ENCODE measurements at places on chromosomes 3 and 15.

DNA sequence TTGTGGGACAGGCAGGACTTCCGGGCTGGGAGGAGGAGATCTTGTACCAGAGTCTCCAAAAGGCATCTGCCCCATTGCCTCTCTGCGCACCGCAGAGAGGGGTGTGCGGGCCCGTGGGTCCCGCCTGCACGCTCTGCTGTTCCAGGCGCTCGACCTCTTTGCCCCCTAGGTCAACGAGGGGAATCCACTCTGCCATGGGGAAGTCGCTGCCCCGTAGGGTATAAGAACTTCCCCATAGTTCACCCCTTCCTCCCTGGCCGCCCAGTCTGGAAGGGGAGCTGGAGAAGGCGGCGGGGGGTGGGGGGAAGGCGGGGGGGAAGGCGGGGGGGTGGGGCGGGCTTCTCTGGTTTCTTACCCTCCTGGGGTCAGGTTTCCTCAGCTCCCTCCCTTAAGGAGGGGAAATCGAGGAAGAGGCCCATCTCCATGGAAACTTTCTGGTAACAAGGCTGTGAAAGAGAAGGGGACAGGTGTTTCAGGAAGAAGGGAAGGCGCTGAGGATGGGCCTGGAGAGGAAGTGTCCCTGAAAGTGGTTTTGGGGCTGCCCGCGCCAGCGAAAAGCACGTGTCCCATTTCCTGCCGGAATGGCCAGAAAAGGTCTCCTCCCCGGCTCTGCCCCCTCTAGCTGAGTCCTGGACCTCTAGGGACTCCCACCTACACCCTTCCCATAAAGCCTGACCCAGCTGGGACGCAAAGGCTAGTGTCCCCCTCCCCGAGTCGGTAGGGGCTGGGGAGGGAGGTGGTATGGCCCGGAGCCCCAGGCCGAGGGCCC is 27.5 kb downstream of the NR1I2 start:
- DNase-seq: no peak

DNA sequence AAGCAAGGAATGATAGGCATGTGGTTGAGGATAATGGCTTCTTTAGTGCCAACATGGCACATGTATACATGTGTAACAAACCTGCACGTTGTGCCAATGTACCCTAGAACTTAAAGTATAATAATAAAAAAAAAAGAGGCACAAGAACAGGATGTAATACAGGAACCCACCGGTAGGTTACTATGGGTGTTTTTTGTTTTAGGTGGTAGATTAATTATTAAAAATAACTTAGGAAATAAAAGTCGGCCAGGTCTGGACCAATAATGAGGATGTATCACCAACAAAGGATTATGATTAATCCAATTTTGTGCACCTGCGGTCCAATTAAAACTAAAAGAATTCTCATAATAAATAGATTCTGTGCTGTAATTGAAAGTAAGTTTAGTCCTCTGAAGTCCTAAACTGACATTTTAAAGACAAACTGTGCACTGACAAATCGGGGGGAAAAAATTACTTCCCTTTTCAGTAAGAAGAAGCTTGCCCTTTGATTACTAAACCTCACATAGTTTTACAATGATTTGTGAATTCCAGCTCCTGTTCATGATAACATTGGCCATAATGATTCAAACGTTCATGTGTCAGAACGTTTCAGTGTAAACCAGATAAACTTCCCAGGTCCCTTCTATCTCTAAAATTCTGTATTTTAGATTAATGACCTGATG is 62.2 kb downstream of the CASR start:
- DNase-seq: no peak

GRCh38 chr3:132456136-132456535 is 38.8 kb downstream of the DNAJC13 start:
- no peak for DNase-seq

GRCh38 chr3:71690341-71690841 is 34.8 kb downstream of the EIF4E3 start:
- DNase-seq: no peak

DNA sequence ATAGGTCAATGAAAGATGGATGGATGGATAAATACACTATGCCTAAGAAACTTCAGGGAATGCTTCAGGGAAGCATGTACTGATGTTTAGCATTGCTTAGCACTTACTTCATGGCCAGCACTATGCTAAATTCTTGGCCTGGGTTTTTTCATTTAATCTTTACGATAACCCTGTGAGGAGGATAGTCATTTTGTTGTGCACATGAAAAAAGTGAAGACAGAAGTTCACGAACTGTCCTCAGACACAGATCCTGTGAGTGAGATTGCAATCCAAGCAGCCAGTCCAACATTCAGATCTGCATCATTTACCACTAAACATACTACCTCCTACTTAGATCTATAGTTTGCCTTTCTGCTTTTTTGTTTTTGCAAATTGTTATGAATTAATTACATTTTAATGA is 510.8 kb upstream of the AGTR1 start:
- DNase-seq: no peak

- DNase-seq: no peak
These were observed 29.7 kb downstream of the SEMA7A start for GRCh38 chr15:74403991-74404563.

DNA sequence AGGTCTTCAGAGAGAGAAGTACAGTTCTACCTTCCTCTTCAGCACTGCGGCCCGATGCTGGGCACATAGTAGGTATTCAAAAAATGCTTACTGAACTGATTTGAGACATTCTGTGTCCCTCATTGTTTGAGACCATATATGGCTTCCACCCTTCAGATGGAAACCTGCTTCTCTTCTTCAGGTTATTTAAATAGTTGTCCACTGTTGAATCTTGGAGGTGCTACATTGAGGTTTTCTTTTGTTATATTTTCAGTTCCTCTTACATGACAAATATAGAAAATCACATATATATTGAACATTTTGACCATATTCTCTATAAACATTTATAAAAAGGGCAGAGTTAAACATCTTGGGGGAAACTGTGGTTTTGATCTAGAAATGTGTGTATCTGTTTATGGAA is 200.2 kb upstream of the LRRC3B start:
- no peak for DNase-seq

DNA sequence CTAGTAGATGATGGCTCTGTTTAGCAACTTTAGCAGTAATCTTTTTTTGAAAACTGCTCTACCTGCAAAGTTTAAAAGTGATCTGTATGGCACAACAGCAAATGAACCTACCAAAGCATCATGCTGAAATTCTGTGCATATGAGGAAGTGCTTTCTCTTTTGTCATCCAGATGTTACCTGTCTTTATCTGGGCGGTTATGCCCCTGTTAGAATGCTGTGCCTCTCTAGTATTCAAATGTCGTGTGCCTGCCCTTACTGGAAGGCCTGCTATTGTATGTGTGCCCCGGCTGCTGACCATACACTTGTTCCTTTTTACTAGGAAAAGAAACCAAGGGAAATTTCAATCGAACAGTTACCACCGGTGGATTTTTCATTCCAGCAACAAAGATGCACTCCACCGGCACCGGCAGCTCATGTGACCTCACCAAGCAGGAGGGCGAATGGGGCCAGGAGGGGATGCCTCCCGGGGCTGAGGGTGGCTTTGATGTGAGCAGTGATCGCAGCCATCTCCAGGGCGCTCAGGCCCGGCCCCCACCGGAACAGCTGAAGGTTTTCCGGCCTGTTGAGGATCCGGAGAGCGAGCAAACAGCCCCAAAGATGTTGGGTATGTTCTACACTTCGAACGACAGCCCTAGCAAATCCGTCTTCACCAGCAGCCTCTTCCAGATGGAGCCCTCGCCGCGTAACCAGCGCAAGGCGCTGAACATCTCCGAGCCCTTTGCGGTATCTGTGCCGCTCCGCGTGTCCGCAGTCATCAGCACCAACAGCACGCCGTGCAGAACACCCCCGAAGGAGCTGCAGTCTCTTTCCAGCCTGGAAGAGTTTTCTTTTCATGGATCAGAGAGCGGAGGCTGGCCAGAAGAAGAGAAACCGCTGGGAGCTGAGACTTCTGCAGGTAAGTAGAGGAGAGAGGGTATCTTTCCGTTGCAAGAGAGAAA is 61.6 kb downstream of the TMEM39A start:
- no peak for DNase-seq

GRCh38 chr15:79431636-79432344 is at the start of gene MINAR1:
Gene MINAR1 (plus strand): TSS chr15:79432336. CDS start chr15:79456148, 23,812 bp downstream.
- DNase-seq: no peak

DNA sequence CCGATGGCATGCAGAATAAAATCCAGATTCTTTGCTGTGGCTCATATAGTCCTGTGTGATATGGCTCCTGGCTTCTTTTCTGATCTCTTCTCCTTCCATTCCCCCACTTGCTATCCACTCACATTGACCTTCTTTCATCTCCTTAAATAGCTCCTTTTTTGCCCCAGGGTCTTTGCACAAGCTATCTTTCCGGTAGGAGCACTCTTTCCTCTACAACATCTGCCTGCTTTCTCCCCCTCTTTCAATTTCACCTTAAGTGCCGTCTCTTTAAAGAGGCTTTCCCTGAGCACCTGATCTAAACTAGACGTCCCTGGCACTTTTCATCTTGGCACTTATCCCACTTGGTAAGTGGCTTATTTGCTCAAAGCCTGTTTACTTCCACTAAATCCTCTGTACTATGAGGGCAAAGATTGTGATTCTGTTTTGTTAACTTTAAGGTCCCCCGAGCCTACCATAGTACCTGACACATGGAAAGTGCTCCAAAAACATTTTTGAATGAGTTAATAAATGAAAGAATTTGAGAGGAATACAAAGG is 323.3 kb upstream of the TLE3 start:
- no peak for DNase-seq

- no peak for DNase-seq
These were observed 97.8 kb downstream of the AQP9 start for GRCh38 chr15:58235961-58236360.

GRCh38 chr3:102174832-102175374 is 259.9 kb upstream of the ZPLD1 start:
- no peak for DNase-seq

DNA sequence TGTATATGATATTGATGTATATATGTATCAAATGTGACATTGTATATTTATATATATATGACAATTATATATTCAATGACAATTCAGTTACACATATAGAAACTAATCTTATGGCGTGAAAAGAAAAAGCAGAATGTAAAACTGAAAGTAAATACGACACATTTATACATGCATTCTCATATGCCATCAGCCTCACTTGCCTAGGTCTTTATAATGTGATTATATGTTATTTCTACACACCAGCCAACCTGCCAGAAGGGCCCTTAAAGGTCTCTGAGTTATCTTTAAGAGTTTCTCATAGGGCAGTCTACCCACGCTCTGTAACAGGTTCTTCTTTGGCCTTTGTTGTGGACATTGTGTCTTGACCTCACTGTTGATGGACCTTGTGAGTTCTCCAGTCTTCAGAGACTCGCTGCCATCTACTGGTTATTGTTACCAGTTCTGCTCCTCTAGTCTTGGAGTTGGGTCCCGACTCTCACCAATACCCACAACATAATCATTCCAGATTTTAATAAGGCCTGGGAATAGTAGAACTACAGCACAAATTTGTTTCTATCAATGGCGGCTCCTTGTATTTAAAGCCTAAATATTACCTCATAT is 371.5 kb upstream of the GOLIM4 start:
- DNase-seq: no peak

DNA sequence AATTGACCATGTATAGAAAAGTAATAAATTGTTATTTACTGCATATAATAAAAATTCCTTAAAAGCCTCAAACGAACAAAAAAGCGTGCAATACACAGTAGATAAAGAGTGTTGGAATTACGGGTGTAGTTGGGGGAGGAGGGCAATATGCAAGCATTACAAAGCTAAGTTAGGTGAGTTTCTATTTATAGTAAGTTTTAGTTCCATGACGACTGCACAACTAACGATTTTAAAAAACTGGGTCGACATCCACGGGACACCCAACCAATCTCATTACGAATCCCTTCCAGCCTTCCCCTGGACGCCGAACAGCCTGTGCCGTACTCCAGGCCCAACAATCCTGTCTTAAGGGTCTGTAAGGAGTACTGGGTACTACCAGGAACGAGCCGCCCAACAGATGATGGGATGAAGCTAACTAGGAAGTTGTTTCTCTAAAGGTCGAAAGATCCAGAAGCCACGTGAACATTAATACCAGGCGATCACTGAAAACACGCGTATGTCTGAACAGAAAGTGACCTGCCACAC is 677 bp downstream of the POLQ start:
- no peak for DNase-seq

DNA sequence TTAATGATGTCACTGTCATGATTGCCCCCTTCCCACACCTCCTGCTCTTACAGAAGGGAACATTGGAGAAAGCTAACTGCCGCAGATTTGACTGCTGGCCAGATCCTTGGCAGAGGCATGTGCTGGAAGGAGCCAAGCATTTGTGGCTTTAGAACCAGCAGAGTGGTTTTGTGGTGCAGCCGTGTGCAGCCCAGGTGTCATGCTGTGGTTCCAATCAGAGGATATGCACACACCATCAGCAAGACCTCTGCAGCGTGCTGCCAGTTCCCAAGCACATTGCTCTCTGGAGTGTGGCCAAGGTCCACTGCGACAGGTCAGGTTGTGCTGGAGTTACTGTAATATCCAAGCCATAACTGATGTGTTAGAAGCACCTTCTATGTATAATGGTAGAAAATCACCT is 61.6 kb downstream of the OTOL1 start:
- no peak for DNase-seq

- DNase-seq: no peak
These were observed 28.8 kb downstream of the KNG1 start for GRCh38 chr3:186746008-186746407.

- DNase-seq: no peak
These were observed 116.1 kb upstream of the PLXND1 start for GRCh38 chr3:129722527-129722926.

- DNase-seq: no peak
These were observed 1030.4 kb upstream of the CADM2 start for GRCh38 chr3:83928391-83928790.

DNA sequence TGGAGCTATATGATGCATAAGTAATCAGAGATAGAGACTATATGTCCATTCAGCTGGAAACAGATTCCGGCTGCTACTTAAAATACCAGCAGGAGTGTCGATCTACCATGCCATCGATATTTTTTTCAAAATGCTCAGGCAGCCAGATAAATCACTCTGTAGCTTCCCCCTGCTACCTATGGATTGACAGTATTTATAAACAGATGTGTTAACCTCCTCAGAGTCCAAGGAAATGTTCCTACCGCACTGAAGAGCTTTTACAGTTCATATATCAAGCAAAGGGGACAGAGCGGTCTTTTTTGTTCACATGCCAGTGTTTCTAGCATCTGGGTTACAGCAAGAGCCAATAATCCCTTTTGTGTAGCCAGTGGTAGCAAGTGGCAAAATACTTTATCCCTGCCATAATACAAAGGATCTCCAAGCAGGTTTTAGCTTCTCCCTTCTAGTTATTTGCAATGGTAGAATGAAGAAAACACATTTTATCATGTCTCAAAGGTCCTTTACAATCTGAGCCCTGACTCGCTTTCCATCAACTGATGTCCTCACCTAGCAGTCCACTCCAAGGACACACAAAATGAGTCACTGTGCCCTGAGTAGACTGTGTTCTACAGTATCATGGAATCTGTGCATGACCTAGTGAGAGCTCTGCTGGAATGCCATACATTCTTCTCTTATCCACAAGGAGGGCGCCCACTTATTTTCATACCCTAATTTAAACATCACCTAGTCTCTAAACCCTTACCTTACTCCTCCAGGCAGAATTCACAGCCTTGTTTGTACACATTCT is 507.0 kb downstream of the TBL1XR1 start:
- no peak for DNase-seq

Measured in stimulated activated CD4-positive, alpha-beta T cell treated with anti-CD3 and anti-CD28 coated beads, TNF-alpha, amount 100 ng/mL, for 1 hour (primary cell).